Keratinocyte (primary cell): ENCODE measurements at places on chromosomes 4 and X. TPM values are rescaled to one million over a fixed set of nuclear protein-coding genes. Genes with fewer than 3 reads are reported as not detected.

DNA sequence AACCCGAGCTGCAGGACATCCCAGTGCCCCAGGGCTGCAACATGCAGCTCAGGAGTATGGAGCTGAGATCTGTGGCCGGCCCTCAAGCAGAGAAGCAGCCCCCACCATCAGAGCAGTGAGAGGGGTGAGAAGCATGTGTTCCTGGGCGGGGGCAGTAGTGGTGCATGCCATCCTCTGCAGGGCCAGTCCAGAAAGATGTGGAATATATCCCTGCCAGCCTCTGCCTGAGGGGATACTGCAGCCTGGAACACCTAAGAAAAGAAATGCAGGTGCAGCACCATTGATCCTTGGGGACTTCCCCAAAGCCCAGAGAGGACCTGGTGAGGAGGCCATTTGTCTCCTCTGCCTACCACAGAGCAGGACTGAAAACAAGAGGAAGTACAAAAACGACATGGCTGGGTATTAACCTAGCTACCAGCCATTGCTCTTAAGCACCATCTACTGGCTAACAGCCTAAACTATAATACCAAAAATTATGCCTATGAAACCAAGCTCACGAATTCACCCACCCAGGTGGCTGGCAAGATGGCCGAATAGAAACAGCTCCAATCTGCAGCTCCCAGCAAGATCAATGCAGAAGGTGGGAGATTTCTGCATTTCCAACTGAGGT lies 158.8 kb downstream of the ADGRA3 start:
- H3K27ac ChIP-seq, result no peak overlapping the region
- no peak overlapping the region for H3K4me3 ChIP-seq
- no peaks in the 10 kb centered on the region for H3K4me1 ChIP-seq
- no peak for DNase-seq
- H3K36me3 ChIP-seq, result no peaks in the 10 kb centered on the region

DNA sequence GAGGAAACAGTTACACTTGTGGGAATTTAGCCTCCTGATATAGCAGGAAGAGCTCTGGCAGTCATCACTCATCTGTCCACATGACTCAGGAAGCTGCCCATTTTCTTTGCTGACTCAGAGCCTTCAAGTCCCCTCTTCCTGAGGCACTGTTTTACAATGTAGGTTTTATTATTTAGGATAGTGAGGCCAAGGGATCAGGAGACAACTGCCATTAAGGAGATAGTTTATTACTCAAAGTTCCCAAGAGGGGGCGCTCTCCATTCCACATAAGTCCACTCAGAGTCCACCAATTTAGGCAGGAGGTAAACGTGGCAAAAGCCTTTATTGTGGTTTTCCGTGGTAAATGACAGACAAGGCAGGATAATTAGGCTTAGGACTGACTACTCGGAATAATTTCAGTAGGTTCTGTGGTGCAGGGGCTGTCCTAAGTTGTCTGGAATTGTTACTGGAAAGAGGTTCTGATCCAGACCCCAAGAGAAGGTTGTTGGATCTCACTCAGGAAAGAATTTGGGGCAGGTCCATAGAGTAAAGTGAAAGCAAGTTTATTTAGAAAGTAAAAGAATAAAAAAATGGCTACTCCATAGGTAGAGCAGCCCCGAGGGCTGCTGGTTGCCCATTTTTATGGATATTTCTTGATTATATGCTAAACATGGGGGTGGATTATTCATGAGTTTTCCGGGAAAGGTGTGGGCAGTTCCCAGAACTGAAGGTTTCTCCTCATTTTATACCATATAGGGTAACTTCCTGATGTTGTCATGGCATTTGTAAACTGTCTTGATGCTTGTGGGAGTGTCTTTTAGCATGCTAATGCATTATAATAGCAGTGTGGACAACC lies 96.0 kb upstream of the RAB40AL start:
- H3K4me1 ChIP-seq, result no peaks in the 10 kb centered on the region
- no peak for DNase-seq

DNA sequence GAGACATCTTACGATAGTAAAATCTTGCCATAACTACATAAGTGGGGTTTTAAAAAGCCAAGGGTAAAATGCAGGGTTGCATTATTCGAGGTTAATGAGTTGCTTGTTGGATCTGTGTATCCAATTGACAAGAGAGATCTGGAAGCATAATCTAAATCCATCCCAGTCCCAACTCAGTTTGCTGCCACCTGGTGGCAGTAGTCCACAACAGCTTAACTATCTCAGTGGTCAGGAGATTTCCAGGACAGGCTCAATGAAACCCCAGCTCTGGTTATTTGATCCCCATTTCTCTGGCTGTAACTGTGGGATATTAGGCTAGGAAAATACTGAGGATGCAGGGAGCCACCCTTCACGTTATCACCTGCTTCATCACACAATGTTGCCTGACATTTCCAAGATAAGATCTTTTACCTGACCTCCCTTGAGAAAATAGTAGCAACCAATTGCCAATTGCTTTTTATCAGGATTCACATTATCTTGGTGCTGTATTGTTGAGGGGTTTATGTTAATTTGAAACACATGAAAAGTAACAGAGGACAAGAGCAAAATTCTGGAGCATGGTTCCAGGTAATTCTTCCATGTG lies 88.2 kb upstream of the TNIP3 start:
- H3K4me3 ChIP-seq, result no peak overlapping the region
- peaks cover 12% of the 10 kb centered on the region for H3K4me1 ChIP-seq
- peak; percentile 30 for DNase-seq
- no peaks in the 10 kb centered on the region for H3K36me3 ChIP-seq

RAB41 gene
- not detected in 3 replicates for polyA plus RNA-seq

GRCh38 chrX:7841084-7841805 lies 1.7 kb upstream of the VCX start:
- no peak for DNase-seq
- no peaks in the 10 kb centered on the region for H3K27me3 ChIP-seq
- no peaks in the 10 kb centered on the region for H3K4me1 ChIP-seq
- no peak overlapping the region for H3K27ac ChIP-seq
- no peak overlapping the region for H3K4me3 ChIP-seq

- peaks cover 4% of the 10 kb centered on the region for H3K4me1 ChIP-seq
- no peak overlapping the region for H3K27ac ChIP-seq
- H3K4me3 ChIP-seq, result no peak overlapping the region
Observed at GRCh38 chr4:17561195-17561909, 15.6 kb upstream of the LAP3 start.

SLC34A2 gene
- polyA plus RNA-seq, result not detected in 3 replicates

GRCh38 chr4:90127223-90127705 lies at the start of gene CCSER1:
CCSER1 (plus strand) TSS chr4:90127394.
- no peaks in the 10 kb centered on the region for H3K27me3 ChIP-seq
- H3K27ac ChIP-seq, result no peak within 1 kb of the TSS
- DNase-seq, result peak; percentile 5
- peak within 1 kb of the TSS; percentile 75 for H3K4me3 ChIP-seq
- H3K36me3 ChIP-seq, result no peaks in the 10 kb centered on the region
- peaks cover 13% of the 10 kb centered on the region for H3K4me1 ChIP-seq

DNA sequence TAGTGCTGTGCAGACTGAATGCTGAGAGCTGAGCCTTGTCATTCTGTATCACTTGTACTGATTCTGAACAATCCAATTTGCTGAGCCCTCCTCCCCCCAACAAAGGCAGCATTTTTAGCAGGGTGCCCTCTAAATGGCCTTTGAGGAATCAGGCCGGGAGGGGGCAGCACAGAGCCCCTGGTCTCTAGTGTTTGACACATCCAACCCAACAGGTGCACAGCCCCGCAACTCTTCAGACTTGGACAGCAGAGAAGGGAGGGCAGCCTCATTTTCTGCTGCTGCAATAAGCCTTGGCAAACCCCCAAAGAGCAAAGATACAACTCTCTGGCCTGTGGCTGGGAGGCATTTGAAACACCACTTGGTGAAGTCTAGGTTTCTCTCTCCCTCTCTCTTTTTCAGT lies 3.4 kb downstream of the ATP1B4 start:
- no peaks in the 10 kb centered on the region for H3K36me3 ChIP-seq
- no peak overlapping the region for H3K4me3 ChIP-seq
- H3K27ac ChIP-seq, result no peak overlapping the region
- no peaks in the 10 kb centered on the region for H3K27me3 ChIP-seq

MANBA gene
- 9.3 to 10.7 TPM (median 10.2 TPM) in 3 replicates for polyA plus RNA-seq

DNA sequence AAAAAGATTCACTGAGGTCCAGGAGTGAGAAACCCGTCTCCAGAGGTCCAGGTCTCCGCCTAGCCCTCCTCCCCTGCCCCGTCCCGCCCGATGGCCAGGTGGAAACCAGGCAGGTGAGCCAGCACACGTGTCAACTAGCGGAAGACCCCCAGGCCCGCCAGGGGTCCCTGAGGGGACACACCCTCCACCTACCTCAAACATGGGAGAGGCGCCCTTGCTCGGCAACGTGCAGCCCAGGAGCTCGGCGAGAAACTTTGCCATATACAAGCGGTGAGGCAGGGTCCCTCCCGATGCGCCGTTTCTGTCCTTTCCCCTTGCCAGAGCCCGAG lies 330.0 kb downstream of the HNRNPD start:
- DNase-seq, result no peak
- H3K4me3 ChIP-seq, result no peak overlapping the region
- peaks cover 3% of the 10 kb centered on the region for H3K4me1 ChIP-seq
- H3K36me3 ChIP-seq, result no peaks in the 10 kb centered on the region
- H3K27me3 ChIP-seq, result peaks cover 30% of the 10 kb centered on the region

FAM9C gene
- polyA plus RNA-seq, result not detected in 3 replicates

DNA sequence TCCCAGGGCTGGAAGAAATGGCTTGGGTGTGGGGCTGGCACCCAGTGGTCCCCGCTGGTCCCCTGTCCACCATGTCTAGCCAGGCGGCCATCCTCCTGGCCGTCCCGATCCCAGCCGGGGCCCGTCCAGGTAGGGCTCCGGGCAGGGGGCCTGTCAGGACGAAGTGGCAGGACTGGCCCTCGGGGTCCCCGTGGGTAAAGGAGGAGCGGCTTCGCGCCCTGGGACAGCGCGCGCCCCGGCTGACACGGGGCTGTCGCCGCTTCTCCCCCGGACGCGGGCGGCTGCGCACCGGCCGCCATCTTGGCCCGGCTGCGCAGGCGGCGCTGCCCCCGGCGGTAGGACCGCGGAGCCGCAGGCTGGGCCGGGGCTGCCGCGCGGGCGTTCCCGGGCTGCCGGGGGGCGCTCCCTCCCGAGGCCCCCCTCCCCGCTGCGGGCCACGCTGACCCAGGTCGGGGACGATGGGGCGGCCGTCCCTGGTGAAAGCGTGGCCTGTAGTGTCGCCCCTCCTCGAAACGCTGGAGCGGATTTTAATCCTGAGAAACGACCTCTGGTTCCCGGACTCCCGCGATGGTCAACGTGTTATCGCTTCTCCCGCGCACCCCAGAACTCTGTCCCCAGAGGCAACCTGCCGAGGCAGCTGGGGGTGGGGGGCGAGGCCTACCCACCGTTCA lies 60.4 kb upstream of the BCOR start:
- no peak for DNase-seq
- H3K36me3 ChIP-seq, result no peaks in the 10 kb centered on the region
- H3K27ac ChIP-seq, result no peak overlapping the region
- peaks cover 28% of the 10 kb centered on the region for H3K27me3 ChIP-seq

DNA sequence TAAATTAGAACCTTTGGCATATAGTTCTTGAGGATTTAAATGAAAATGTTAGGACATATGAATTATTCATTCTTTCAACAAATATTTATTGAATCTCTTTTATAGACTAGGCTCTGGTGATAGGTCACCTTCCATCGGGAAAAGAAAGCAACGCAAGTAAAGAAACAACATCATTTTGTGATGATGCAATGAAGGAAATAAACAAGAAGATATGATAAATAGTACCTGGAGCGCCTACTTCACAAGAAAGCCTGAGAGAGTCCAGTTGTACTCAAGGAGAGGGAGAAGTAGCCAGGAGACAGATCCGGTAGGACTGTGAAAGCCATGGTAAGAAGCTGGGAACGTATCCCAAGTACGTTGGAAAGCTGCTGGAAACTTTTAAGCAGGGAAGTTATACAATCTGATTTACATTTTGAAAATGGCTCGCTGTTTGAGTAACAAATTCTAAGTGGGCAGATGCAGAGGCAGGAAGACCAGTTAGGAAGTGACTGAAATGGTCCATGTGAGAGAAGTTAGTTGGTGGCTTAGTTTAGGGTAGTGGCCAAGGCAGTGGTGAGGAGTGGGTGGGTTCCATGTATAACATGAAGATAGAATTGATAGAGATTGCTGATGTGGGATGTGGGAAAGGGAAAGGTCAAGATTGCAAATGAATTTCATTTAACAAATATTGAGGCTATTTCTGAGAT lies 17.7 kb upstream of the CPE start:
- H3K4me3 ChIP-seq, result no peak overlapping the region
- no peak for DNase-seq
- no peaks in the 10 kb centered on the region for H3K36me3 ChIP-seq

TBX22 gene
- polyA plus RNA-seq, result not detected in 3 replicates

DNA sequence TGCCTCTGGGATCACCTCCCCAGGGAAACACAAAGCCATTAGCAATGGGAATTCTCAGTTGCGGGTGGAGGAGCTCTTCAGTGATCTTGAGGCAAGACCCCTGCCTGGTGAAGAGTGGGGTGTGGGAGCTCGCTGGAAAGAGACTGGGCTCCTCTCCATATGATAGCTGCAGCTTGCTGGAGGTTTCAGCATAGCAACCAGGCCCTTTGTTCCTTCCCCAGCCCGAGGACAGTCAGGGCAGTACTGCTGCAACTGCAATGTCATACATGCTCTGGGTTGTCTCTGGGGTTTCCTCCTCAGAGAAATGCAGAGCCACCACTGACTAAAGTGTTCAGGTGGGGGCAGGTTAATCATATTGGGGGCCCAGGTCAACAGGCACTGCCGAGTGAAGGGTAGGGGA lies 81.3 kb downstream of the ARHGAP24 start:
- H3K4me3 ChIP-seq, result no peak overlapping the region
- no peak overlapping the region for H3K27ac ChIP-seq
- H3K27me3 ChIP-seq, result no peaks in the 10 kb centered on the region
- DNase-seq, result no peak

DNA sequence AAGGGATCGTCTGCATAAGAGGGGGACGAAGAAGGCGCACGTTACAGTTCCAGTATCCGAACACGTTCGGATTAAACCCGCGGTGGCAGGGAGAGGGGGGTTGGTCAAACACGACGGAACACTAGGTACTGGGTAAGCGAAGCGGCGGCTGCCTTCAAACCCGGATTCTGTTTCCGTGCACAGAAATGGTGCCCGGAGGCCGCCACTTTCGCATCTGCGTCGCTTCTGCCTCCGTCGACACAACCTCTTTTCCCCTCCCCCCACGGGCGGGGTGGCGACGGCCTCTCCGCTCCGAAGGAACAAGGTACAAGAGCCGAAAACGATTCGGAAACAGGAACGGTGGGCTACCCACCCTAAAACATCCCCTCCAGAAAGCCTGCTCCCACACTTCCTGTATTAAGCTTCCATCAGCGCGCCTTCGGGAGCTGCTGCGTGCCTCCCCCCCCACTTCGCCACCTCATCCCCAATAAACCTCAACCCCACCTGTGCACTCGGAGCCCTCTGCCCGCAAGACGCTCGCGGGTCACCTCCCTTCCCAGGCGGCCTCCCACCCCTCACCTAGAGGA lies 667 bp downstream of the G3BP2 start:
- peak overlapping the region; percentile 94 for H3K4me3 ChIP-seq
- no peak for DNase-seq
- no peaks in the 10 kb centered on the region for H3K36me3 ChIP-seq
- H3K4me1 ChIP-seq, result peaks cover 21% of the 10 kb centered on the region

GRCh38 chr4:77009511-77010115 lies 60.1 kb downstream of the SEPTIN11 start:
- H3K27me3 ChIP-seq, result no peaks in the 10 kb centered on the region
- no peak overlapping the region for H3K4me3 ChIP-seq
- H3K4me1 ChIP-seq, result peaks cover 6% of the 10 kb centered on the region

LNX1 gene
- 0.17 to 0.32 TPM (median 0.22 TPM) in 3 replicates for polyA plus RNA-seq

- no peak overlapping the region for H3K27ac ChIP-seq
- no peaks in the 10 kb centered on the region for H3K4me1 ChIP-seq
- no peaks in the 10 kb centered on the region for H3K36me3 ChIP-seq
- H3K4me3 ChIP-seq, result no peak overlapping the region
- H3K27me3 ChIP-seq, result no peaks in the 10 kb centered on the region
Observed at GRCh38 chrX:119101168-119101567, 26.4 kb downstream of the KIAA1210 start.

GRCh38 chr4:85831647-85832046 lies 356.7 kb downstream of the ARHGAP24 start:
- no peak overlapping the region for H3K27ac ChIP-seq
- H3K36me3 ChIP-seq, result no peaks in the 10 kb centered on the region

LUZP4 gene
- polyA plus RNA-seq, result not detected in 3 replicates
